ENCODE measurements at places on chromosomes 16 and 17. TPM values are rescaled to one million over a fixed set of nuclear protein-coding genes. Genes with fewer than 3 reads are reported as not detected.
A peak's percentile ranks its signal among the peaks of the same experiment; 100 is the strongest.

The ALOX12 gene
- total RNA-seq = not detected

DNA sequence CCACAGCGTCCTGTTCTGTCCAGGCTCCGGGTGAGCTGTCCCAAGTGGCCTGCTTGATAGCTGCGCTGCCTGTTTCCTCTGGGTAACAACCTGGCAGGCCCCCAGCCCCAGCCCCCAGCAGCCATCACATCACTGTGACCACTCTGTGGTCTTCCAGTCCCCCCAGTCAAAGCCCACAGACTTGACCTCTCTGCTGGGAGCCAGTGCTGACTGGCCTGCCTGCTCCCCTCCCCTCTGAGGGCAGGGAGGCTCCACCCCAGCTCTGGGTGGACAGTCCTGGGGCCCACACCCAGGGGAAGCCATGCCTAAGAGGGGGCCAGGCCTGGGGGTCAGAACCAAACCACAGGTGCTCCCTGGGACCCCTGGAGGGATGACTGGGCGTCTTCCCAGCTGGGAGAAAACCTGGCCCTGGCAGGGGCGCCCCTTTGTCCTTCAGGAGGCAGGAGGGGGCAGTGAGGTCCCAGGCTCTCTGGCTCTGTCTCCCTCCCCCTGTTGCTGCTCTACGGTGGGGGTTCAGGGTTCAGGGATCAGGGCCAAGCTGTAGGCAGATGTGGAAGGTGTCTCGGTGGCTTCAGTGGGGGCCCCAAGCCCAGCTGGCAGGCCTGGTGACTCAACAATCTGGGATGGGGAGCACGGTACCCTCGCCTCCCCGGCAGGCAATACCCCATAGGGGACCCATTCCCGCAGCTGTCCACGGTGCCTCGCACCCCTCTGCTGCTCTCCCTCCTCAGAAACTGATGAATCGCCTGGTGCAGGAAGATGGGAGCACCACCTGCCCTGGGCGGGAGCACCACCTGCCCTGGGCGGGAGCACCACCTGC, 1.8 kb upstream of the SLC16A3 start:
- H3K27me3 ChIP-seq = peaks cover 16% of the 10 kb centered on the region
- DNase-seq = peak; percentile 64
- H3K4me3 ChIP-seq = no peak overlapping the region

DNA sequence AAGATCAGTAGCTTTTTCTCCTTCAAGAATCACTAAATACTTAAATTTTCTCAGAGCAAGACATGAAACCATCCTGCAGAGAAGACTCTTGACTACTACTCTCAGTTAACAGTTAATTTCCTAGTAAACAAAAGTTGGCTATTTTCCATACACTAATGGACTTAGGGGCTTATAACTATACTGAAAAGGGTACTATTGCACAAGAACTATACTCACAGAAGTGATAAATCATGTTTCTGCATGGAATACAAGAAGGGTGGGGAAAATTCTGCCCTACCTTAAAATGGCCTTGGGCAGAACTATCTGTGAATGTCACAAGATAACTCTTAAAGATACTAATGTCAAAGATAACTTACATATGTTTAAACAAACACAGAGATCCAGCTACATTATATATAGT, 12.5 kb downstream of the ZNF652 start:
- peaks cover 47% of the 10 kb centered on the region for H3K4me1 ChIP-seq
- no peaks in the 10 kb centered on the region for H3K36me3 ChIP-seq
- no peak overlapping the region for H3K27ac ChIP-seq
- no peak for DNase-seq

The SMIM36 gene
- total RNA-seq = not detected

The ITGB3 gene
- 28.5 TPM for total RNA-seq

DNA sequence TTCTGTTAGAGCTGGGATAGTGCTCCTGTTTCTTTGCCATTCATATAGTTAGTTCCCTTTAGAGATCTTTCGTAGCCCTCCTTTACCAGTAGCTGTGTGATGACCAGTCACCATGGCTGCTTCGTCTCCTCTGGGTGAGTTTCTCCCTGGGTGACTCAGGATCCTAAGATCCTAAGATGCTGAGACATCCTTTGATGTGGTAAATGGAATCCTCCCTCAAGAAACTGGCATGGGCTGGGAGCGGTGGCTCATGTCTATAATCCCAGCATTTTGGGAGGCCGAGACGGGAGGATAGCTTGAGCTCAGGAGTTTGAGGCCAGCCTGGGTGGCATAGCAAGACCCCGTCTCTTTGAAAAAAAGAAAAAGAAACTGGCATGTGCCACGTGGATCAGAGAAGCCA, 5.9 kb downstream of the PHAF1 start:
- no peak overlapping the region for H3K4me3 ChIP-seq
- H3K27me3 ChIP-seq = no peaks in the 10 kb centered on the region
- no peak overlapping the region for H3K27ac ChIP-seq
- H3K4me1 ChIP-seq = peaks cover 12% of the 10 kb centered on the region
- no peaks in the 10 kb centered on the region for H3K36me3 ChIP-seq

The RHBDL3 gene
- total RNA-seq = 0.36 TPM

The SHISA6 gene
- total RNA-seq = 1.1 TPM

The RNF166 gene
- 16.0 TPM for total RNA-seq

DNA sequence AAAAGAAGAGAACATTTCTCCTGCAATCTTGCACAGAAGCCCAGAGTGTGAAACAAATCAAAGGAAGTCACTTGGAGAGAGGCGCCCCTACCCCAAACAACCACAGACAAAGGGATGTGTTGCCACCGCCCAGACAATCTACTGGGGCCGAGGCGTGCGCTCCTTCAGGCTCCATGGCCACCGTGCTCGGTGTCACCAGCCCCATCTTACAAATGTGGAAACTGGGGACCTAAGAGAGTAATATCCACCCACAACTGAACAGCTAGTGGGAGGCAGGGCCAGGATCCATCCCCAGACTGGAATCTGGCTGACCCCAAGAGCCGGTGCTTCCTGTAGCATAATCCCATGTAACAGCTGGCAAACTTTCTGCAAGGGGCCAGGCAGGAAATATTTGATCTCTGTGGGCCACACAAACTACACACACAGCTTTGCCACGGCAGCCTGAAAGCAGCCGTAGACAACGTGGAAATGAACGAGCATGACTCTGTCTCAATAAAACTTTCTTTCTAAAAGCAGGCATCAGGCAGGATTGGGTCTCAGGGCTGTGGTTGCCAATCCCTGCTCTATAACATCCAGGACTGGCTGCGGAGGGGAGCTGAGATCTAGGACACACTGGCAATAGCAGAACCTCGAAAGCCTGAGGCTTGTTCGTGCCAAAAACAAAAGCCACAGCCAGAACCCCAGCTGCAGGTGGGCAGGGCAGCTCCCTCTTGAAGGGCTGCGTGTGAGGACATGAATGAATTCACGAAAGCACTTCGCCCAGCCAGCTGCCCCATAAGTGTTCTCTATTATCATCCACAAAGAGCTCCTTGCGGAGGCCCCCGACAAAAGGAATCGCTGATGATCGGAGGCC, 26.6 kb upstream of the GINS2 start:
- DNase-seq = no peak
- H3K27ac ChIP-seq = no peak overlapping the region
- H3K36me3 ChIP-seq = no peaks in the 10 kb centered on the region
- H3K4me1 ChIP-seq = no peaks in the 10 kb centered on the region
- no peak overlapping the region for H3K4me3 ChIP-seq

DNA sequence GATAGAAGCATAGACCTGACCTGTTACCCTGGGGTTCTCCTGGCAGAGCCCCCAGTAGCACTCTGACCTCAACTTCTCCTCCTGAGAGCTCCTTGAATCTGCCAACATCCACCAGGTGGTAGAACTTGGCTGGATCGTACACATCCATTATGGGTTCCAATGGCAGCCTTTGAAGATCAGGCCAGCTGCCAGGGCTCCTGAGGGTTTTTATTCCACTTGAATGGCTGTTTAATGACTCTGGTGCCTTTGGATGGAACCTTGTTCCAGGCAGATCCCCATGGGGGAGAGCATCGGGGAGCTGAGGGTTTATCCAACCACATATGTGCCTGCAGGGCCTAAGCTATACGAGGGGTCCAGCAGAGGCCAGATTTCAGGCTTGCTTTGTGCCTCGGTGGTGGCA, 47.1 kb upstream of the CLEC19A start:
- H3K4me1 ChIP-seq = no peaks in the 10 kb centered on the region
- H3K36me3 ChIP-seq = no peaks in the 10 kb centered on the region
- H3K27ac ChIP-seq = no peak overlapping the region

- no peak overlapping the region for H3K4me3 ChIP-seq
- peaks cover 17% of the 10 kb centered on the region for H3K36me3 ChIP-seq
- H3K27ac ChIP-seq = no peak overlapping the region
- no peak for DNase-seq
Measured at GRCh38 chr17:74822335-74822938, 37.2 kb downstream of the GRIN2C start.

GRCh38 chr16:15597135-15597534, 45.8 kb downstream of the MARF1 start:
- H3K36me3 ChIP-seq = peaks cover 62% of the 10 kb centered on the region
- peak; percentile 54 for DNase-seq
- no peak overlapping the region for H3K27ac ChIP-seq
- H3K4me3 ChIP-seq = no peak overlapping the region
- H3K27me3 ChIP-seq = no peaks in the 10 kb centered on the region

- peaks cover 16% of the 10 kb centered on the region for H3K4me1 ChIP-seq
- H3K27ac ChIP-seq = peak overlapping the region; percentile 99
- no peaks in the 10 kb centered on the region for H3K27me3 ChIP-seq
- H3K36me3 ChIP-seq = no peaks in the 10 kb centered on the region
- H3K4me3 ChIP-seq = no peak overlapping the region
Measured at GRCh38 chr16:87954361-87954760, 3.1 kb downstream of the BANP start.

The DPEP3 gene
- not detected for total RNA-seq

The FAM171A2 gene
- 1.5 TPM for total RNA-seq

GRCh38 chr17:70622368-70623260, 453.3 kb downstream of the KCNJ2 start:
- DNase-seq = peak; percentile 58
- H3K27ac ChIP-seq = no peak overlapping the region
- no peaks in the 10 kb centered on the region for H3K36me3 ChIP-seq
- no peaks in the 10 kb centered on the region for H3K27me3 ChIP-seq
- no peak overlapping the region for H3K4me3 ChIP-seq
- no peaks in the 10 kb centered on the region for H3K4me1 ChIP-seq

- no peaks in the 10 kb centered on the region for H3K36me3 ChIP-seq
- no peak overlapping the region for H3K4me3 ChIP-seq
- H3K4me1 ChIP-seq = no peaks in the 10 kb centered on the region
- no peaks in the 10 kb centered on the region for H3K27me3 ChIP-seq
- H3K27ac ChIP-seq = no peak overlapping the region
- DNase-seq = peak; percentile 73
Measured at GRCh38 chr16:73154063-73154870, 106.3 kb upstream of the ZFHX3 start.

The ORC6 gene
- 1.1 TPM for total RNA-seq

DNA sequence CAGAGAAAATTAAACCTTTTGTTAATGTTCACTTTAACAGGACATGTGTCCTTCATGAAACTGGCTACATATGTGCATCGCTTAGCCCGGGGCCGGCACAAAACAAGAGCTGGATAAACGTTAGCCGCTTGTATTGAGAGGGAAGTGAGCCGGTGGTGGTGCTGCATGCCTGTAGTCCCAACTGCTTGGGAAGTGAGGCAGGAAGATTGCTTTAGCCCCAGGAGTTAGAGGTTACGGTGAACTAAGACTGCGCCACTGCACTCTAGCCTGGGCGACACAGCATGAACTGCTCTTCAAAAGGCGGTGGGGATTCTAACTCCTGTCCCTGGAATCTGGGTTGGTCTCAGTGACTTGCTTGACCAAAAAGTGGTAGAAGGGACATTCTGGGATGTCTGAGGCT, 15.0 kb upstream of the SPHK1 start:
- no peaks in the 10 kb centered on the region for H3K4me1 ChIP-seq
- no peak overlapping the region for H3K27ac ChIP-seq
- H3K4me3 ChIP-seq = no peak overlapping the region
- no peak for DNase-seq

GRCh38 chr17:46950997-46951621, 27.9 kb downstream of the RPRML start:
- no peak overlapping the region for H3K4me3 ChIP-seq
- no peak for DNase-seq
- no peaks in the 10 kb centered on the region for H3K27me3 ChIP-seq
- H3K27ac ChIP-seq = no peak overlapping the region
- H3K36me3 ChIP-seq = no peaks in the 10 kb centered on the region

DNA sequence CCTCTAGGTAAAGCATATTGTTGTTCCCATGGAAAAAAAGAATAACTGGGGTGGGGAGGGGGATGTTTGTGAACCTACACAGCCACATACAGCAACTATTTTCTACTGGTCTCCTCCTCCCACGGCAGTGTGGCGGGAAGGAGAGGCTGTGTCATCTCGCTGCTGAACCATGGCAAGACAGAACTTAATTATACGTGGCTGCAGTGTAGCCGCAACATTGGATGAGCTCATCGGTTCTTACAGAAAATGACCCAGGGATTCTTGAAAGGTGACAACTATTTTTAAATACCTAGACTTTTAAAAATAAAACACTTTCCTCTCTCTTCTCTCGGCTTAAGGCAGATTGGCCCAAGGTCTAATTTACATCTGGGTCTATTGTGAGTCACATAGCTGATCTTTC, 19.8 kb upstream of the TEKT3 start:
- H3K36me3 ChIP-seq = no peaks in the 10 kb centered on the region
- DNase-seq = no peak
- H3K4me3 ChIP-seq = no peak overlapping the region
- H3K27ac ChIP-seq = no peak overlapping the region

GRCh38 chr16:2952679-2953078, 11.4 kb upstream of the KREMEN2 start:
- H3K4me1 ChIP-seq = no peaks in the 10 kb centered on the region
- no peaks in the 10 kb centered on the region for H3K27me3 ChIP-seq
- no peak for DNase-seq
- H3K4me3 ChIP-seq = no peak overlapping the region

Measured in sigmoid colon (tissue), 7 donors.